Effector memory CD4-positive, alpha-beta T cell (primary cell): ENCODE measurements at places on chromosomes 5 and 9.

- DNase-seq: no peak
These were observed 414.5 kb downstream of the MAN2A1 start for GRCh38 chr5:110104060-110104725.

- no peak for DNase-seq
These were observed 199.4 kb downstream of the MED10 start for GRCh38 chr5:6178846-6179532.

DNA sequence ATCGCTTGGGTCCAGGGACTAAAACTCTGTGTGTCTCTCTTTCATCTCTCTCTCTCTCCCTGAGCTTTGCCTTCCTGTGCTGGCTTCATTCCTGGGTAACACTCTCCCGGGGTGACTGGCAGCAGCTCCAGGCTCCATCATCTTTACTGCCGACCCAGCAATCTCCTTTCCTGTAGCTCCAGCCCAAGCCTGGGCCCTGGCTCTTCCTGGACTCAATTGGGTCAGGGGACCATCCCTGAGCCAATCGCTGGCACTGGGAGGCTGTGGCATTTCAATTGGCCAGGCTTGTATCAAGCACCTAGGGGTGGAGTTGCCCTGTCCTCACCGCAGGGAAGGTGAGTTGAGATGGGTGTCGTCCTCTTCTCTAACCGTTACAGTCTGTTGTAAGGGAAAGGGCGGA lies 31.9 kb downstream of the FAM240B start:
- DNase-seq: no peak

DNA sequence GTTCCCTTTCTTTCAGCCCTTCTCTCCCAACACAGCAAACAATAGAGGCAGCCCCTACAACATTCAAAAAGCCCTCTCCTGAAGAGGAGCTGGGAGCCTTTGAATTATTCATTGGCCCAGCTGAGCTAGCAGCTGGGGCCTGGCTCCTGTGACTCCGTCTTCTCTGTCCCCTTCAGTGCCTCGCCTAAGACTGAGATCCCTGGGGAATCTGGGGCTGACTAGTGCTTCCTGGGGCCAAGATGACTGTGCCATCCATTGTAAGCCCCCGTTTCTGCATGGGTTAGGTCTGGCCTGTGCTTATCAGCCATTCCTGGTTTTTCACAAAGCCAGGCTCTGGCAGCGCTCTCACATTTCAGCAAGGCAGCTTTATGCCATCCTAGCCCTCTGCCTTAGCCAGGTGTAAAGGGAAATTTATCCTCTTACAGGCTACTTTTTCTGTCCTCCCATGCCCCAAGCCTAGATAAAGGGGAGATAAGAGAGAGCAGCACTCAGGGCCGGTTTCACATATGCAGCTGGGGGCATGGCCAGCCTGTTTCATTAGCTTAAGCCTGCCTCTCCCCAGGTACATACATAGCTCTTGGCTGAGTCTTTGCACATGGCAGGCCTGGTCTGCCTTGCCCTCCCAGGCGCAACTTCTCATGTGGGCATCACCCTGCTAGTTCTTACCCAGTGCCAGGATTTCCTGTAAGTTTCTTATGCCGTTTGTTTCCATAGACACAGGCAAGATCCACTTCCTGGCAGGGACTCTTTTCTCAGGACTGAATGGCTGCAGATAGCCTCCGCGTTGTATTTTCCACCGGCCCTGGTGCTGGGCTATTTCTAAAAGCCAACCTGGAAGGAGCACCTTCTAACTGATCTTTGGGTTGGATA lies 15.8 kb downstream of the PTPA start:
- DNase-seq: no peak

DNA sequence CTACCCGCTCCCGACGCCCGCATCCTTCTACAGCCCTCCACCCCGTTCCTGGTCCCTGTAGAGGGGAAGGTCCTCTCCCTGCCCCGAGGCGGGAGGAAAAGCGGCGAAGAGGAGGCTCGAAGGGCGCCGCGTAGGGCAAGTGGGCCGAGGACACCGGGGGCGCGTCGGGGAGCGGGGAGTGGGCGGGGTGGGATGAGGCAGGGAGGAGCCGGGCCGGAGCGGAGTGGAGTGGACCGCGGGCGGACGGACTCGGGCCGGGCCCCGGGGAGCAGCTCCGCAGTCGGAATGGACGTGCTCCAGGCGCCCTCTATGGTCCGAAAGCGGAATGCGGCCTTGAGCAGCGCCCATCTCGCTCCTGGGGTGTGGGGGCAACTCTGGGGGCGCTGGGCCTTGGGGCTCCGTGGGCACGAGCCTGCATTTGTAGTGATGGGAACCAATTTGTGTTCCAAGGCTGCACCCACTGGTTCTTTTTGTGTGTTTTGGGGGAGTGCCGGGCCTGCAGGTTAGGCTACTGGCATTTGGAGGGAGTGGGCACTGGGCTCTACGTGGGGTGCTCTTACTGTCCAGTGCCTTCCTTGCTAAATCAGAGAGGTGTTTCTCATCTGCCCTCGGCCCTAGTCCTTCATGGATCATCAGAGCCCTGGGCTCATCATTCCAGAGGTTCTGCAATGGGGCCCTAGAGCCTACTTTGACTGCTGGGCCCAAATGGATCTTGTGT lies 7.3 kb downstream of the IRX1 start:
- DNase-seq: no peak

GRCh38 chr5:60765019-60765709 lies 65.2 kb upstream of the DEPDC1B start:
- no peak for DNase-seq
